Brain (organoid and tissue), 16 donors: ENCODE measurements at places on chromosomes 3 and 15. TPM values are rescaled to one million over a fixed set of nuclear protein-coding genes. Genes with fewer than 3 reads are reported as not detected.

The PLD1 gene
- 6.4 TPM for polyA plus RNA-seq

The LTF gene
- polyA plus RNA-seq: 1.5 TPM

The GREM1 gene
- polyA plus RNA-seq: 4.4 TPM

The C3orf20 gene
- not detected for polyA plus RNA-seq

The ISY1 gene
- polyA plus RNA-seq: 33.2 TPM

The ISLR gene
- 13.7 TPM for polyA plus RNA-seq

The ANKRD28 gene
- polyA plus RNA-seq: 6.5 TPM

The CIP2A gene
- 3.7 TPM for polyA plus RNA-seq

The ADGRG7 gene
- polyA plus RNA-seq: not detected

The MRPS11 gene
- 68.4 TPM for polyA plus RNA-seq
